Stimulated activated CD4-positive, alpha-beta T cell treated with anti-CD3 and anti-CD28 coated beads, Interleukin-1b, Interleukin-23, amount 100 ng/mL, for 4 hours (primary cell): ENCODE measurements at places on chromosomes 1 and 21.

DNA sequence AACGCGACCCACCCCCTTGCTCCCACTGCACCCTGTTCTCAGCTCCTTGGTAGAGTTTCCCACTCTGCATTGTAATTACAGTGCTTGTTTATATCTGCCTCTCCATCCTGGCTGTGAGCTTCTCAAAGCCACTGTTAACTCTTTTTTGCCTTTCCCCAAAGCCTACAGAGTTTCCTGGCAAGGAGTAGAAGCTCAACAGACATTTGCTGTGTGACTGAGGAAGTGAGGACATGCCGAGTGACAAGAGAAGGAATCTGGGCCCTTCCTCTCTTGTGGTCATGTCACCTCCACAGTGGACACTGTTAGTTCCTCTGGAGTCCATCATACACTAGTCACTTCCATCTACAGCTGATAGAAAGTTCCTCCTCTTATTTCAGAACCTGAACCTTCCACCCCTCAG is 6.1 kb upstream of the IGSF8 start:
- DNase-seq = no peak

GRCh38 chr1:44532567-44532944 is 127.5 kb downstream of the RNF220 start:
- DNase-seq = no peak

DNA sequence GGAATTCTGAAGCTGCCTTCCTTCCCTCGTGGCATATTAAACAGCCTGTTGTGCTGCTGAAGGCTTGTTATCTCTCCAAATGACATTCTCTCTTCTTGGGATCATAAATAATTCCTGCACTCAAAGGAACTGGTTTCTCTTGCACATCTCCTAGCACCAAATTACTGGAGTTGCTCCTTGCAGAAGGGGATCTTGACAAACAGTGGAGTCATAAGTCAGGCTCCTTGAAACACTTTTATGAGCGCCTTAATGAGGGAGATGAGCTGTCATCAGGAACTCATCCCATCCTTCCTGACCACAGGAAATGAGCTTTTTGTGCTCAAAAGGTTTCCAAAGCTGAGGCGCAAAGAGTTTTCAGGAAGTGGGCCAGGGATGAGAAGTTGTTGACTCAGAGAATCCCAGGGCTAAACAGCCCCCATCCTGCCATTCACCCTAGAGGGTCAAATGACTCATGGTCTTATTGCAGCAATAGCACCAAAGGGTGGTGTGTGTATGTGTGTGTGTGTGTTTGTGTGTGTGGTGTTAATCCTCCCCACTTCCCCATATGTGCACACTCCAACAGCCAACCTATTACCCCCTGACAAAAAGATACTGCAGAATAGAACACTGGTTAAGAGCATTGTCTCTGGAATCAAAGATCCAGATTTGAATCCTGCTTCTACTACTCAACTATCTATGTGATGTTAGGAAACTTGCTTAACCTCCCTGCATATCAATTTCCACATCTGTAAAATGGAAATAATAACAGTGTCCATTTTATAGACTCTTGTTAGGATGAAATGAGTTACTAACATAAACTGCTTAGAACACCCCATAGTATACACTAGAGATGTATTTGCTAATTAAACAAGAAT is 2.8 kb upstream of the PHC2 start:
- no peak for DNase-seq

GRCh38 chr1:150552128-150552910 is 3.1 kb downstream of the ADAMTSL4 start:
- no peak for DNase-seq

GRCh38 chr1:236850077-236850979 is 55.2 kb downstream of the MTR start:
- no peak for DNase-seq

DNA sequence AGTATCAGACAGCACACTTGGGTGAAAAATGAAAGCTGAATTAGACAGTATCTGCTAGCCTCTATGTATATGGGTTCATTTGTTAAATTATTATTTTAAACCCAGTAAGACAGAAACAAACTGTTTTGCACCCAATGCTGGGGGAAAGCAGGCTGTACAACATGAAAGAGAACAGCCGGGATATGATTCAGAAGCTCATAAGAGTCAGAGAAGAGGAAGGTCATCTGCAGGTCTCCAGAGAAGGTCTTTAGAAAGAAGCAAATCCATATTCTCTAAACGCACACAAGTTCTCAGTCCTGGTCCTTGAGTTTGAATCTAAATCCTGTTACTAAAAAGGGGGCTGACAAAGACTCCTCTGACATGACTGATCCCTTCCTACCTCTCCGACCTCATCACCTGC is 155.1 kb downstream of the SIPA1L2 start:
- DNase-seq = no peak
